ENCODE measurements at places on chromosomes 12 and 14. TPM values are rescaled to one million over a fixed set of nuclear protein-coding genes. Genes with fewer than 3 reads are reported as not detected.

The STYK1 gene
- total RNA-seq, result 0.34 TPM

The NPFF gene
- total RNA-seq, result not detected

The VWF gene
- total RNA-seq, result 853 TPM

The TRPV4 gene
- total RNA-seq, result 1.7 TPM

The TBX3 gene
- total RNA-seq, result 22.2 TPM

The KCNMB4 gene
- 0.65 TPM for total RNA-seq

The TCL1B gene
- not detected for total RNA-seq

The ACVRL1 gene
- 157 TPM for total RNA-seq

The MFAP5 gene
- total RNA-seq, result 168 TPM

The RITA1 gene
- 9.0 TPM for total RNA-seq

The CRACR2A gene
- 6.3 TPM for total RNA-seq

Measured in subcutaneous adipose tissue (tissue), 4 donors.